ENCODE measurements at places on chromosomes 12 and 14. TPM values are rescaled to one million over a fixed set of nuclear protein-coding genes. Genes with fewer than 3 reads are reported as not detected.

The ERBB3 gene
- 159 TPM for total RNA-seq

The VIPAS39 gene
- 17.9 TPM for total RNA-seq

The PDE6H gene
- total RNA-seq = not detected

The C12orf50 gene
- total RNA-seq = 0.27 TPM

The CACNA1C gene
- total RNA-seq = 9.0 TPM

The POTEM gene
- not detected for total RNA-seq

The TAS2R42 gene
- not detected for total RNA-seq

The RIPK3 gene
- total RNA-seq = 8.9 TPM

The DHRS7 gene
- 73.5 TPM for total RNA-seq

The B4GALNT1 gene
- 16.6 TPM for total RNA-seq
